Fibroblast of the aortic adventitia (primary cell): ENCODE measurements at places on chromosomes 16 and 17. TPM values are rescaled to one million over a fixed set of nuclear protein-coding genes. Genes with fewer than 3 reads are reported as not detected.
A peak's percentile ranks its signal among the peaks of the same experiment; 100 is the strongest.

- DNase-seq = no peak
These were observed 59.7 kb downstream of the VMP1 start for GRCh38 chr17:59767176-59767575.

DNA sequence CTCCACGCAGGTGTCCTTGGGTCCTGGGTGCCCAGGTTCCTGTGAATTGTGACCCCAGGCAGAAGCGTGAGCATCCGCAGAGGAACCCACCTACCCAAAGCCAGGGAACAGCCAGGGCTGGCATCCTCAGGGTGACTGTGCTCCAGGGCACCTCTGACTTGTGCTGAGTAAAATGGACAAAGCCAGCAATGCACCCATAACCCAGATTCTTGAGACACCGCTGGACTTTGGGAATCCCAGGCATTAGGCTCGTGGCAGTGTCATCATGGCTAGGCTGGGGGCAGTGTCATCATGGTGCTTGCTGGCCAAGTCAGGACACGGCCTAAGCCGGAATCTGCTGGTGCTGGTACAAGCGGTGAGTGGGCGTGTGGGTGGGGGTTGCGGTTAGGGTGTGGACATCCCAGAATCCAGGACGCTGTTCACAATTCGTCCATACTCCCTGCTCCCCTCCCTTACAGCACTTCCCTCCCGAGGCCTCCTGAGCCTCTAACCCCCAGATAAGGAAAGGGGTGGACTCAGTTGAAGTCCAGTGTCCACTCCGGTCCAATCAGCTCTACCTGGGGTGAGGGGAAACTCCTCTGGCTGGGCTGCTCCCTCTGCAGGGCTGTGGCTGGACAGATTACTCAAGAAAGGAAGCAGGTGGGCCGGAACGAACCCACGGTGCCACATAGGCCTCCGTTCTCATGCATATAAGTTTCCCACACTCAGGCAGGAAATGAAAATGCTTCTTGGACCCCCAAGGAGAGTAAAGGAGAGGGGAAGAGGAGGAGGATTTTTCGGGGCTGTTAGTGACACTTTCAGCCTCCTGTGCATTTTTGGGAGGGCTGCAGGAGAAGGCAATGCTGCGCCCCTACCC is 138.9 kb downstream of the SEC14L1 start:
- DNase-seq = peak; percentile 51

GRCh38 chr17:63450551-63450950 is 4.4 kb upstream of the CYB561 start:
- no peak for DNase-seq

DNA sequence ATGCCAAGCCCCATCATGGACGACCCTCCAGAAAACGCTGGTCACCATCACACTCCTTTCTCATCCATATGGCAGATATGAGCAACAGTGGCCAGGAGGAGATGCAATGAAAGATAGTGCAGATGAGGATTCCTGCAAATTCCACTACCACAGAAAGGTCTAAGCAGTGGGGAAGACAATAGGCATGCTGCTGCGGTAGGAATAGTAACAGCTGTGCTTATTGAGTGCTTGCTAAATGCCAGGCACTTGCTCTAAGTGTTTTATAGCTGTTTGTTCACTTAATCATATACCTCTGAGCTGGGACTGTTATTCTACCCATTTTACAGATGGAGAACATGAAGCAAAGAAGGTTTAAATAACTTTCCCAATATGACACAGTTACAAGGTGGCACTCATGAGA is 46.6 kb upstream of the AKAP1 start:
- DNase-seq = no peak

DNA sequence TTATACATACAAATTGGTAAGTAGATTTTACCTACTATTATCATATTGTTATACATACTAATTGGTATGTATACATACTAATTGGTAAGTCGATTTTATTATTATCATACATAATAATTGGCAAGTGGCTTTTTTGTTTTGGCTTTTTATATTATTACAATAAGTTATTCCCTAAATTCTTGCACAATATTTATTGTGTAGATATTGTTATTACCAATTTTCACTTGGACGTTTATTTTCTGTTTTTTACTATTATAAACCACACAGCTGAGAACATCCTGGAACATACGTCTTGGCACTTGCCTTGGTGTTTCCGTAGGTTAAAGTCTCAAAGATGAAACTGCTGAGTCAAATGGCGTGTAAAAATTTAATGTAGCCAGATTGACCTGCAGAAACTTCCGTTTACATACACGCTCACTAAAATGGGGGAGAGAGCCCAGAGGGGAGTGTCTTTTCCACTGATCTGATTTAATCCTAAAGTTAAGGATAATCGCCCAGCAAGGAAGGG is 18.9 kb downstream of the GNGT2 start:
- no peak for DNase-seq

GRCh38 chr16:11632455-11632939 is 35.8 kb upstream of the SNN start:
- peak; percentile 88 for DNase-seq

- DNase-seq = no peak
These were observed 117.9 kb upstream of the MYOCD start for GRCh38 chr17:12547831-12548230.

- DNase-seq = no peak
These were observed 102.1 kb downstream of the PLCG2 start for GRCh38 chr16:81881228-81881627.

DNA sequence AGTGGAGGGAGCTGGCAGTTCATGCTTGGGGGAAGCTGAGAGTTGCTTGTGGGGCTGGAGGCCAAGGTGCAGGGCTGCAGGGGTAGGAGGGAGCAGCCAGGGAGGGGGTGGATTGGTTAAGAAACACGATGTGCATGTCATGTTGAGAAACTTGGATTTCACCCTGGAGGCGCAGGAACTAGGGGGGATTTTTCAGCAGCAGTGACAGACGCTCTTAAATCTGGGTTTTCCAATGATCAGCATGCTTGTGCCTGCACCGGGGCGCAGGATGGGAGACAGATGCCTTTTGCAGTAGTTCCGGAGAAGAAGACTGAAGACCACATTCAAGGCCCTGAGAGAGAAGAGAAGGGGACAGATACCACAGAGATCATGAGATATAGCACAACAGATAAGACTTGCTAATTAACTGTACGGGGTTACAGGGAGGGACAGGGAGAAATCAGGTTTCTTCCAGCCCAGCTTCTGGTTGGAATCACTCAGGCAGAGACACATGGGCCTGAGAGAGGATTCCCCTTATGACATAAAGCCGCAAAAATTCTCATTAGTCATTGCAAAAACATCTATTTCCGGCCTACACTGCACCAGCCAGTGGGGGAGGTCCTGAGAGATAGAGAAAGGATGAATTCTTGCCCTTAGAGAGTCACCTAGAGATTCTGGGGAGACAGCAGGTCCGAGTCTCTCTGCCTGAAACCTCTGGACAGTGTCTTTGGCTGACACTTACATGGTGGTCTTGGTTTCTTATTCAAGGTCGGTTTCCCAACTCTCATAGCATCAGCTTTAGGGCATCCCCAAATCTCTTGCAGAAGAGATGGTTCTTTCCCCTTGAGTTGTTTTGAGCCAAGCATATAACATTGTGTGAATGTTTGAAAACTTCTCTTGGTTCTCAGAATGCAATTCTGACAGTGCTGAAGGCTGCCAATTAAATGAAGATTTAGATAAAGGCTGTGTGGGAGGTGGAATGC is 27.1 kb downstream of the CDH13 start:
- peak; percentile 87 for DNase-seq

TNFRSF12A gene
- 26.7 and 124 TPM in 2 replicates for total RNA-seq

ATP6V0C gene
- 5.3 and 48.9 TPM in 2 replicates for total RNA-seq

- DNase-seq = no peak
These were observed 1.5 kb upstream of the MYH10 start for GRCh38 chr17:8632061-8632460.

- no peak for DNase-seq
These were observed 2.1 kb upstream of the GPRC5C start for GRCh38 chr17:74429604-74430384.

LYRM9 gene
- 8.2 and 9.7 TPM in 2 replicates for total RNA-seq

SLC2A4 gene
- 0.18 TPM in 1 of 2 replicates, not detected in the other for total RNA-seq

SPAG5 gene
- 7.4 and 31.8 TPM in 2 replicates for total RNA-seq

SPATA22 gene
- not detected in 2 replicates for total RNA-seq
